ENCODE measurements at places on chromosomes 11 and 22.

GRCh38 chr11:57785072-57785471 is 23.5 kb downstream of the CTNND1 start:
- no peak for DNase-seq

DNA sequence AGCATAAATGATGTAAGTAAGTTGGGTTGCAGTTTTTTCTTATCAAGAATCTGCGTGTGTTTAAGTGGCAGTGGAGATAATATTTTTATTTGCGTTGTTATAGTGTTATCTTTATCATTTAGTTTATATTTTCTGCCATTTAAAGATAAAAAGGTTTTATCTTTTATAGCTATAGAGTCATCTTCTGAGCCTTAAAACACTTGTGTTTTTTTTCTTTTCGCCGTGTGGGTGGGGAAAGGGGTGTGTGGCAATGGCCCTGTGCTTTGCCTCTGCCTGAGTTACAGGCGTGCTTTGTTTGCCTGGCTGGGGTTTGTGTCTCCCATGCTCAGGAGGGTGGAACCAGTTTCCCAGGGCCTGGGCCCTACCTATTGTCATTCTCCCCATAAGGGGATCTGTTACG is 16.2 kb downstream of the ARHGEF12 start:
- DNase-seq, result no peak

GRCh38 chr22:48923165-48923865 is 904.4 kb downstream of the BRD1 start:
- DNase-seq, result no peak

DNA sequence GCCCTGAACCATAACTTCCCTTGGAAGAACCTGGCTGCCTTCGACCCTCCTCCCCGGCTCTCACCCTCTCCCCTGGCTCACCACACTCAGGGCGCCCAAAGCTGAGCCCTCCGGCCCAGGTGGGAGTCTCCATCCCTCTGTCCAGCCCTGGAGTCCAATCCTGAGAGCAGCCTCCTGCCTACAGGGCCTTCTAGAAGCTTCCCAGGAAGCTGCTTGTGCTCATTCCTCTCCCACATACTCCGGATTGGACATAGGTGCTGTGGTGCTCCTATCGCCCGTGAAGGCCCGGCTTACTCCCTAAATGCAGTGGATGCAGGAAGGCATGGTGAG is 1332.0 kb downstream of the BRD1 start:
- no peak for DNase-seq

DNA sequence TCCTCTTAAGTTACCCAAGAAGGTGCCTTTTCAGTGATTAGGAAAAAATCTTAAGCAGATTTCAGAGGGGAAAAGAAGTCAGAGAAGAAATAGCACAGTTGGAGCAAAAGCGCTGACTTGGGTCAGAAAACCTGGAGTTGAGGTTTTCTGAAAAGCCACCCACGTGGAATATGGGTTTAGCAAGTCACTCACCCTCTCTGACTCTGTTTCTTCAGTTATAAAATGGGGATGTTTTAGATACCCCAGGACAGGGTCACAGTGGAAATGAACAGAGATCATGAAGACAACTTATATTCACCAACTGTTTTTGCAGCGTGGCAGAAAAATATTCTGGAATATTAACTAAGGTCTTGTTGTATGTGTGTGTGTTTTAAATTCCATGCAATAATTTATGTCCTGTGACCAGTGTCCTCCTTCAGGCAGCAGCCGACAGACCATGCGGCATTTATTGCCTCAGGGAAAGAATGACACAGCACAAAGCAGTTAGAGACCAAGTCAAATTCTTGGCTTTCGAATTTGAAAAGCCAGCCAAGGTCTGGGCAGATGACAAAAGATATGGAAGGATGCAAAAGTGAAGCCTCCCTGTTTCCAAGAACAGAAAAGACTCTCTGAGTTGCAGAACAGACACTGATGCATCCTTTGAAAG is 119.9 kb downstream of the MIAT start:
- DNase-seq, result no peak

- no peak for DNase-seq
These were observed 3.7 kb upstream of the UPK3A start for GRCh38 chr22:45281010-45281409.

- peak; percentile 58 for DNase-seq
These were observed 34.8 kb upstream of the PSMA1 start for GRCh38 chr11:14554959-14555358.

- no peak for DNase-seq
These were observed 1217.9 kb downstream of the LRRC4C start for GRCh38 chr11:40241524-40242051.

Measured in CD4-positive, alpha-beta T cell treated with Interleukin-4 for 4 hours (primary cell).